Astrocyte of the hippocampus (primary cell): ENCODE measurements at places on chromosomes 3 and 15.

GRCh38 chr3:190811775-190812480, 50.6 kb downstream of the GMNC start:
- DNase-seq = peak; percentile 68

DNA sequence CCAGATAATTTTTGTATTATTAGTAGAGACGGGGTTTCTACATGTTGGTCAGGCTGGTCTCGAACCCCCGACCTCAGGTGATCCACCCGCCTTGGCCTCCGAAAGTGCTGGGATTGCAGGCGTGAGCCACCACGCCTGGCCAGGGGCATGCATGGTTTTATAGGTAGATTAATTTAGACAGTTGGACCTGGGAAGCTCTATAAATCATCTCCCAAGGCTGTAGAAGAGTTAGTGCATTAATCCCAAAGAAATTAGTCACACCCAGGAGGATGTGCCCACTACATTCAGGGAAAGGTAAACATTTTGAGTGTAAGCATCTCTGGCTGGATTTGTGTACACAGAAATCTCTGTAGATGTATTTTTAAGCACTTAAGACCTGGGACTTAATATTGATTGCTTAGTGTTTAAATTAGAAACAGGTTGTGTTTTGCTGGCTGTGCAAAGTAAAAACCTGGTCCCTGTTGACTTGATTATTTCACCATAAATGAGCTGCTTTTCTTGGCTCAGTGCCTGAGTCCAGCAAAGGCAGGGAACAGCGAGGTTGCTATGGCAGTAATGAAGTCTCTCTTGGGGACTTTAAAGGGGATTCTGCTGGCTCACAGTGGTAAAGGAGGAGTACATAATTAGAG, 19.2 kb downstream of the EXOSC7 start:
- DNase-seq = peak; percentile 87

DNA sequence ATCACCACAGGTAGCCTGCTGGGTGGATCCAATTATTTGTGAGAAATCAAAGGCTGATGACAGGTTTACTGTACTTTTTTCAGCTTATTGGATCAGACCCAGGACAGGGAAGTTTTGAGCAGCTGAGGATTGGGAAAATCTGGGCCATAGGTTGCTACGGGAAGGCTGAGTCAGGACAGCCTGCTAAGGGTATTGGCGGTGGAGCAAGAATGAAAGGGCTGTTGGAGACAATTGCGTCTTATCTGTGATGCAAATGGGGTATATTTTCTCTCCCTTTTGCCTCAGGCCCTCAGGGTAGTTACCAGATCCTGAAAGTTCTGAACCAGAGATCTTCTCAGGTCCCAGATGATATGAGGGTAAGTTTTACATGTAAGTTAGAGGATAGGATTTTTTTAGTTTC, 317.7 kb downstream of the EDEM1 start:
- no peak for DNase-seq

- no peak for DNase-seq
Measured at GRCh38 chr3:30553641-30554316, 52.6 kb upstream of the TGFBR2 start.

- no peak for DNase-seq
Measured at GRCh38 chr3:182722907-182723306, 70.4 kb upstream of the ATP11B start.

GRCh38 chr15:99092554-99093172, 12.2 kb upstream of the SYNM start:
- no peak for DNase-seq

DNA sequence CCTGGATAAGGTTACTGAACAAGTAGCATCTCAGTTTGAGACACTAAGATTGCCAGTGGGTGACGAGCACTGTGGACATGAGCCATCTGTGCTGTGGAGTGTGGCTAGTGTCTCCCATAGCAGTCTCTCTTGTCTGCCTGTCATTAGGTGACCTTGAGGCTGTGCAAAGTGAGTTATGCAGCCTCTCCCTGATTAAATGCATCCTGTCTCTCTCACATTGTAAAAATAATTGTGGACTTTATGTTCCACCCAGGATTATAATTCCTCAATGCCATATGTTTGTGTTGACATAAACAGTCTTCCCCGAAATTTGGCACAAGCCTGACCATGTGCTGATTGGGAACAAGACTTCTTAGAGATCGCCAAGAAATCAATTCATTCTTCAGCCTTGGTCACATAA, 168.9 kb downstream of the MYRIP start:
- DNase-seq = no peak

- DNase-seq = no peak
Measured at GRCh38 chr3:187125319-187126031, 13.8 kb downstream of the RPL39L start.

DNA sequence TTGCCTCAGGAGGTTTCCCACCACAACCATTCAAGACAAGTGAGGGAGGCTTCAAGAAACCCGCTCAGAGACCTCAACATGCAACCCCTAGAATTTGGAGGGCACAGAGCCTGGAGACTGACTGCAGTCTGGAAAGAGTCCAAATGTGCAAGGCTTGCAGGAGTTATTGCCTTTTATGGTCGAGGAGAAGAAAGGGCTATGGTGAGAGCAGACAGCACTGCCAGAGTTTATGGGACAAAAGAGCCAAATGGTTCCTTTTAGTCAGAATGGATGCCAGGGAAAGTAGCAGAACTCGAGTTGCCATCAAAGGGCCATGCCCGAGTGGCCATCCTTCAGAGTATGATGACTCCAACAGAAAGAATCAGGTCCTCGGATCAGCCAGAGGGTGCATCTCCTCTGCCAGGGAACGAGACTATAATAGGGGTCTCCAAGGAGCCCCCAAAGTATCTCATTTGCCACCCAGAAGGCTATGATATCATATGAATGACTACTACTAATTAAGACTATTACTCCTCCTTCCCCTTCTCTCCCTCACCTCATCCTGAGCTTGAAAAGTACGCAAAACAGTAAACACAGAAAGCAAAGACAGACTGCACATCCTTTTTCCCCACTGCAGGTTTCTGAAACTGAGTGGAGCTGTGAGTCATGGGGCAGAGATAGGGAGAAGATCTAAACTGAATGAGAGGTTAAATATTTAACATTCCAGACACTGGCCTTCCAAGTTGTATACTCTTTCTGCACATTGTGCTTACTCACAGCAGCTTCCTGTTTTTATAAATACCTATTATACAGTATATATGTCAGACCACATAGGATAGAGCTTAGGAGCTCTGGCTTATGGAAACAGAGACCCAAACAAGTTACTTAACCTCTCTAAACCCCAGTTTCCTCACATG, 33.9 kb upstream of the TMCO5A start:
- peak; percentile 34 for DNase-seq

GRCh38 chr15:89587955-89588354, 12.7 kb downstream of the TICRR start:
- DNase-seq = peak; percentile 31

GRCh38 chr15:28271697-28272260, 50.2 kb downstream of the HERC2 start:
- DNase-seq = no peak

DNA sequence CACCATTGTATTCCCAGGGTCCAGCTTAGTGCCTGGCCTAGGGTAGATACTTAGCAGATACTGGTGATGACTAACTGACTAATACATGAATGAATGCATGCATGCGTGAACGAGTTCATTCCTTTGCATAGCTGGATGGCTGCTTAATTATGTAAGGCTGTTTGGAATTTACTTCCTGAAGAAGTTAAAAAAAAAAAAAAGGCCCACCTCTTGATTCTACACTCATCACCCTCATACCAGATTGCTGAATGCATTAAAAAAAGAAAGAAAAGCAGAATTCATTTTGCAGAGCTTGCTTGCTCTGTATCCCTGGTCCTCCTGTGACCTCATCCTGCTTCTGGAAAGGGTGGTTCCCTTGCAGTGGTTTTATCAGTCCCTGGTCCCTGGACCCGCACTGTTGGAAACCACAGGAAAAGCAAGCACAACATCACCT, 277.6 kb upstream of the CFAP20DC start:
- DNase-seq = peak; percentile 93

DNA sequence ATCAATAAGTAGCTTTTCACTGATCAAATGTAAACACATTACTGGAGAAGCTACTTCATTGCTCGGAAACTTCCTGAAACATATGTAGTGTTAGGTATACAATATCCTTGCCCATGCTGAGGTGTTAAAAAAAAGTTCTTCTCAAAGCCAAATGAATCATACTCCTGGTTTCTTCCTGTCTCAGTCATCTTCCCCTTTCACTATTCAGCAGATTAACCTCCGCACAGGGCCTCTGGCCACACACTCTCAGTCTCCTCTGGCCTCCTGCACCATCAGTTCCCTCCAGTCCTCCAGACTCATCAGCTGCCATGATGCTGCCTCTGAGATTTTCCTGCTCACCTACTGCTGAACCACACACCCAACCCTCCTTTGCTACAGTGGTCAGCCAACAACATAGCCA, 70.5 kb upstream of the BOC start:
- no peak for DNase-seq

DNA sequence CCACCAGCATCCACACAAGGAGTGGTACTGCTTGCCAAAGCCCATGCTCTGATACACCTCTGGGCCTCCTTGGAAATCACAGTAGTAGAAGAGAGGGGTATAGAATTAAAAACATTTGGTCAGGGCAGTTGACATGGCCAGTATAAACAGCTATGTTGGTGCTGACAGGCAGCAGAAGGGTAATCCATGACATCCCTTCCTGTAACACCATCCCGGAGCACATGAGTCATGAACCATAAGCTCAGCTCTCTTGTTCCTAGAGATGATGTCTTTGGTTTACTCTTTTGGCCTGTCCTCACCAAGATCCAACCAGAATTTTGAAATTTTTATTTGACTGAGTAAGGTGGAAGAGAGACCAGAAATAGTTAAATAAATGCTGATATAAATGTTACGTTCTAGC, 132.6 kb upstream of the CTDSPL start:
- no peak for DNase-seq

- DNase-seq = peak; percentile 73
Measured at GRCh38 chr15:95995375-95996168, 334.9 kb upstream of the NR2F2 start.

GRCh38 chr3:143118630-143119008, 952 bp upstream of the CHST2 start:
- no peak for DNase-seq

DNA sequence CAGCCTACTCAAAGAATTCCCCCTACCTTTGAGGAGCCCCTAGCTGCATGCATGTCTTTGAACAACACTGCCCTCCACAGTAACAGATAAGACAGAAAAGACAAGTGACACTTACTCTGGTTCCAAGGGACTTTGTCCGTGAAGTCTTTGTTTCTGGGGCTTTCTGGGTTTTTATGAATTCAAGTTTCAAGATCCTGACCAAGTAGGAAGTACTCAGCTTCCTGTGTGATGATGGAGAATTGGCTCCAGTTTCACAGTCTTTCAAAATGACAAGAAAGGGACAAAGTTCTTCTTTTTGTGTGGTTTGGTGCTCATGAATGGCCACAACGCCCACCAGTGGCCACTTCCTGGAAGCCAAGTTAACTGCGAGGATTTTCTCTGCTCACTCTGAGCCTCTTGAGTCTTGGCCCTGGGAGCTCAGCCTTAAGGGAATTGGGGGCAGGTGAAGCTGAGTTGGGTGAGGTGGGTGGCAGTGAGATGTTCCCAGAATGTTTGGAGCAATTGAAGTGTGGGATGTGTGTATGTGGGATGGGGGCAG, at the start of gene CCR1:
Gene CCR1 (minus strand): TSS at position 147 of the 538 bp plus-strand sequence. CDS start 4,000 bp downstream, outside the sequence.
- peak; percentile 4 for DNase-seq

GRCh38 chr3:102030661-102031060, 181.3 kb downstream of the NFKBIZ start:
- no peak for DNase-seq

GRCh38 chr3:80018375-80018774, 250.6 kb upstream of the ROBO1 start:
- DNase-seq = no peak

GRCh38 chr3:156781310-156782230, 44.6 kb upstream of the LEKR1 start:
- no peak for DNase-seq

GRCh38 chr3:112602217-112602838, 38.6 kb downstream of the CCDC80 start:
- no peak for DNase-seq
